ENCODE measurements at places on chromosomes 12 and 14.

DNA sequence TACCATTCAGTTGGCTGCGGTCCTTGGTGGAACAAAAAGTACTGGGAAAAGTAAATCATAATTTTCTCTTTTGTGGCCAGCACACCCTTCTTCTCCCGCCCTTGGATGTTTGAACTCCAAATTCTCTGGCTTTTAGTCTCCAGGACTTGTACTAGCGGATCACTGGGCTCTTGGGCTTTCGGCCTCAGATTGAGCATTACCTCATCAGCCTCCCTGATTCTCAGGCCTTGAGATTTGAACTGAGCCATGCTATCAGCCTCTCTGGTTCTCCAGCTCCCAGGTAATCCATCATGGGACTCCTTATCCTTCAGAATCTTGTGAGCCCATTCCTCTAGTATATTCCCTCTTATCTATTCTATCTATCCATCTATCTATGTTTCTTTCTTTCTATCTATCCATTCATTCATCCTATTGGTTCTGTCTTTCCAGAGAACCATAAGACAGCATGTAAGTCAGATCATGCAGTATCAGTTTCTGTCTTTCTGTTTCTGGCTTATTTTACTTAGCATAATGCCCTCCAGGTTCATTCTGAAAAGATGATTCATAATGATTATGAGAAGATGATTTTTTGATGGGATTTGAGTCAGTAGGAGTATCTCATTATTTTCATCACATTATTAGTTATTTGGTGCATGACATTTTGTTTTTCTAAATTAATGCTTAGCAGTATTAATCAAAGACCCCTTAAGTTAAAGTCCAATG, 814.9 kb downstream of the LRFN5 start:
- DNase-seq = no peak

- no peak for DNase-seq
Observed at GRCh38 chr14:64628940-64629408, 75.2 kb upstream of the PLEKHG3 start.

DNA sequence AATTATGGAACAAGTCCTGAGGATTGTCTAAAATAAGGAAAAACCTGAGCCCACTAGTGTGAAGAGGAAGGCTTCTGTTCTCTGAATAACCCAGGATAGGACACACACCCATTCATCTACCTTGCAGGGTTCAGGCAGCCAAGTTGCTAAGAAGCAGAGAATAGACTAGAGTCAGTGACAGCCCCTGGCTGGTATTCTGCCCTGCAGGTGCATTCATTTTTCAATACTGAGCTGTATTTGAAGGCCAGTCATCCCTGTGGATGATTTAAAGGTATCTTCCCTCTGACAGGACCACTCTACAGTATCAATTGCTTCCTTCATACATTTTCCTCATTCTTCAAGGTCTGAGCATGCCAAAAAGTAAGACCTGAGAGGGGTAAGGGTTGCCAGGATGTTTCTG, 22.9 kb downstream of the WNT5B start:
- no peak for DNase-seq

DNA sequence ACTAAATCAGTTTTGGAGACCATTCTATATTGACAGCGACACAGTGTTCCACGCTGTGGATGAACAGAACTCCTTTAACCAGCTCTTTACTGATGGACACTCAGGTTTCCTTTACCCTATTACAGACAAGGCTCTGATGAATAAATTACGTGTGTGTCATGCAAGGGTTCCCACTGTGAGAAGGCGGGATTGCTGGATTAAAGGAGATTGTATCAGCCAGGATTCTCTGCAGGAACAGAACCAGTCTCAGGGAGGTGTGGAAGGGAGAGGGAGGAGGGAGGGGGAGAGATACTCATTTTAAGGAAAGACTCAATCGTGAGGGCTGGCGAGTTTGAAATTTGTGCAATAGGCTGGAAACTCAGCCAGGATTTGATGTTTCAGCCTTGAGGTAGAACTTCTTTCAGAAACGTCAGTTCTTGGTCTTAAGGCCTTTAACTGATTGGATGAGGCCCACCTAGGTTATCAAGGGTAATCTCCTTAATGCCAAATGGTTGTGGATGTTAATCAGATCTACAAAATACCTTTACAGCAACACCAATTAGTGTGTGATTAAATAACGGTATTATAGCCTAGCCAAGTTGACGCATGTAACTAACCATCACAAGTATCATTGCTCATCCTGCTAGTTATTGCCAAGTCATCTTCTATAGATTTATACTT, 104.0 kb downstream of the GCH1 start:
- no peak for DNase-seq

DNA sequence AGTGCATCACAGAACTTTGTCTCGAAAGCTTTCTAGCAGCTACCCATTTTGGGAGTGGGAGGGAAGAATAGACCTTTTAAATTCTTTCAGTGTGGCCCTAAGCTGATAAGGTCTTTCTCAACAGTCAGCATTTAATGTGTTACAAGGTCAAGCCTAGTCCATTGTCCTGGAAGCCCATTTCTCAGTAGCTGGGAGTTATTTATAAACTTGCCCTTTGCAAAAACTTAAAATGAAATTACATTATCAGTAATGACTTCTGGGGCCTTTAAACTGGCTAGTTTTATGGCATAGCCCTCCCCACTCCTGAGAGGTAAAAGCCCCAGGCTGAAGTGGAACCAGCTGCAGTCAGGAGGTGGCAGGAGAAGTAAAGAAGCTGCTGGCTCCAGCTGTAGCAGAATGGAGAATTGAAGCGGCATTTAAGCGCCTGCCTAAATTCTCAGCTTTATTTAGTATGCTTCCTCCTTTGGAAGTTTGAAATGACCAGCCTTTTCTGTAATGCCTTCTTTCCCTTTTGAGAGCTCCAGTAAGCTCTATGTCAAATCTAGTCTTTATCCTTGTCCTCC, 12.4 kb downstream of the COPZ1 start:
- no peak for DNase-seq

GRCh38 chr12:99976762-99977161, 8.0 kb downstream of the ANKS1B start:
- no peak for DNase-seq

GRCh38 chr12:45827974-45828373, 98.5 kb downstream of the ARID2 start:
- DNase-seq = no peak

DNA sequence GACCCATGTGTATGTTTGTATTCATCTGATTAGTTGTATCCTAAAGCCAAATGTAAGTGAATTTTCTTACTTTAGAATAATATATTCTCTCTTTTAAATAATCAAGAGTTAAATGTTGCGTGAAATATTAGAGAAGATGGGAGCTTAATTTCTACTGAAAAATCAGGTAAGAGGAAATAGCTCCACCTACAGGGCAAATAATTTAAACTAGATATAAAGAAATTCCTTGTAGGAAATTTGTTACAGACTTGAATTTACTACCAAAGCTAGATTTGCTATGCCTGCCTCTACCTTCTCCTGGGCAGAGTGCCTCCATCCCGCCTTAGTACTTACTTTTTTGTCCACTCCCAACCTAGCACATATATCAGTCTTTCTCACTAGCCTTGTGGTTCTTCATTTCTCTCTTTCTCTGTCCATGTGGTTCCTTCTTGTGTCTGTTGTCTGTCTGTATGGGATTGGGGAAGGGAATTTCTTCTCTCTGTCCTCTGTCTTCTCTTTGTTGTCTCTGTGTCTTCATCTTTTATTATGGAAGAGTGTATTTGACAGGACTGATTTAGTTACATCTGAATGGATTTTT, 44.7 kb downstream of the PALS1 start:
- peak; percentile 62 for DNase-seq

- DNase-seq = no peak
Observed at GRCh38 chr14:98714626-98715425, 557.2 kb downstream of the BCL11B start.

DNA sequence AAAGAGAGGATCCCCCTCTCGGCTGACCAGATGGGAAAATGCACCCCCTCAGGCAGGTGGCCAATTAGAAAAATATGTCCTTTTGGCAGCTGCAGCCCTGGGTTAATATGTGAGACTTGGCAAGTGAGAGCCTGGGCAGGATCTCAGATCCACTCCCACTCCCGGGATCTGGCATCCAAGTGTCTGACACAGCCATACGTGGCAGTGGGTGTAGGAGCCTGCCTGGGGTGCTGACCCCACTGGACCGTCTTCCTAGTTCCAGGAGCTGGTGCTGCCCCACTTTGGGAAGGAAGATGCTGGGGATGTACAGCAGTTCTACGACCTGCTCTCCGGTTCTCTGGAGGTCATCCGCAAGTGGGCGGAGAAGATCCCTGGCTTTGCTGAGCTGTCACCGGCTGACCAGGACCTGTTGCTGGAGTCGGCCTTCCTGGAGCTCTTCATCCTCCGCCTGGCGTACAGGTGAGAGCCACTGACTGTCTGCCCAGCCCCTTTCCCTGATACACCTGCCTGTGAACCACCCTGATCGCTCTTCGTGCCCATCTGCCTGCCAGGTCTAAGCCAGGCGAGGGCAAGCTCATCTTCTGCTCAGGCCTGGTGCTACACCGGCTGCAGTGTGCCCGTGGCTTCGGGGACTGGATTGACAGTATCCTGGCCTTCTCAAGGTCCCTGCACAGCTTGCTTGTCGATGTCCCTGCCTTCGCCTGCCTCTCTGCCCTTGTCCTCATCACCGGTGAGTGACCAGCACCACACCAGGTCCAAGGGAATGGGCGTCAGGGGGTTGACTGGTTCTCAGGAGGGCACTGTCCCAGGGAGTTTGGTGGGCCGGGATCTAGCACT, 5.8 kb downstream of the NR4A1 start:
- DNase-seq = no peak

- DNase-seq = no peak
Observed at GRCh38 chr12:68065687-68066086, 76.4 kb downstream of the IFNG-AS1 start.

GRCh38 chr14:75626863-75627262, 33.8 kb downstream of the ERG28 start:
- no peak for DNase-seq

All from NCI-H1105 treated with DMSO at 0.1 percent for 48 hours (cell line).